Heart right ventricle (tissue), 16 donors: ENCODE measurements at places on chromosomes 1 and 21. TPM values are rescaled to one million over a fixed set of nuclear protein-coding genes. Genes with fewer than 3 reads are reported as not detected.

DNA sequence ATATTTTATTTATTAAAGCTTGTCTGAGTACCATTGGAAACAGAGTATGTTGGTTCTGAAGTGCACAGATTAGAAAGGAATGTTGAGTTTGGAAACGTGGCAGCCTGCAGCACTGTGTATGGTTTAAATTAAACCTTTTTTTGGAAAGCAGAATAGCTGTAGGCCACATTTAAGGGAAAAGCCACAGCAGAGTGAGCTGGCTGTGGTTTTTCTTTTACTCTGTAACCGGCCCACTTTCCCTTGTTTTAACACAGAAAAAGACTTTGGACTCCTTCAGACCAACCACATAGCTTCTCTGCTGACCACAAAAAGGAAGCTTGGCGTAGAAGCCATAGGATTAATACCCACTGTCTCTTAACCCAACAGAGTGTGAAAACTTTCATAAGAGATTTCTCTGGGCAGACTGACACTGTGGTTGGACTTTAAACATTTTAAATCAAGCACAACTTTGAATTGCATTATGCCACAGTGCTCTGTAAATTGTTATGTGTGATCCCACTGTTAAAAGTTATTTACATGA is 75.2 kb downstream of the NFIA start:
- no peak for DNase-seq
- H3K4me3 ChIP-seq, result no peak overlapping the region
- peaks cover 10% of the 10 kb centered on the region for H3K4me1 ChIP-seq
- peak overlapping the region; percentile 39 for H3K27ac ChIP-seq
- no peaks in the 10 kb centered on the region for H3K36me3 ChIP-seq

- H3K36me3 ChIP-seq, result no peaks in the 10 kb centered on the region
- H3K27ac ChIP-seq, result no peak overlapping the region
- H3K4me1 ChIP-seq, result no peaks in the 10 kb centered on the region
- no peak overlapping the region for H3K4me3 ChIP-seq
- DNase-seq, result no peak
These were observed 20.0 kb upstream of the KCNH1 start for GRCh38 chr1:211153932-211154331.

The ELK4 gene
- total RNA-seq, result 44.9 TPM

DNA sequence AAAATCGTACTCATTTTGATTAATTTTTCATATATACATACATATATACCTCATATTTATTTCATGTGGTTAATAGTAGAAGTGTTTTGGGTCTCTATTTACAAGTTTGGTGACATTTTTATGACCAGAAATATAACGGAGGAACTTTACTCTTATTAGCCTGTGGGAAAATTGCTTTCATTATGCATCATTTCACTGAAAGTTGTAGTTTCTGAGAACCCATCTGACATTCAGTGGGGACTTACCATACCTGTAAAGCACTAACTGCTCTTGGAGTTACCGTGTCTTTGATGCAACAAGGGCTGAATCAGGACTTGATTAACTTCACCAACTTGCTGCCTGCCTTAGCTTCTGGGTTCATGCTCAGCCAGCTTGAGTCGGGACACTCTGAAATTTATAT is 49.9 kb upstream of the ITPKB start:
- no peak for DNase-seq
- no peaks in the 10 kb centered on the region for H3K36me3 ChIP-seq
- no peaks in the 10 kb centered on the region for H3K4me1 ChIP-seq
- no peak overlapping the region for H3K27ac ChIP-seq
- no peaks in the 10 kb centered on the region for H3K27me3 ChIP-seq

- no peak overlapping the region for H3K27ac ChIP-seq
- DNase-seq, result no peak
- H3K36me3 ChIP-seq, result no peaks in the 10 kb centered on the region
- no peak overlapping the region for H3K4me3 ChIP-seq
These were observed 211.9 kb upstream of the IRF2BP2 start for GRCh38 chr1:234821840-234822239.

GRCh38 chr21:23398726-23399125 is 2208.6 kb downstream of the MRPL39 start:
- H3K27me3 ChIP-seq, result no peaks in the 10 kb centered on the region
- H3K4me1 ChIP-seq, result no peaks in the 10 kb centered on the region
- no peaks in the 10 kb centered on the region for H3K36me3 ChIP-seq
- H3K27ac ChIP-seq, result no peak overlapping the region
- DNase-seq, result no peak

The TNFSF4 gene
- total RNA-seq, result 1.2 TPM

- H3K27ac ChIP-seq, result no peak overlapping the region
- no peak for DNase-seq
- H3K27me3 ChIP-seq, result no peaks in the 10 kb centered on the region
These were observed 4.1 kb downstream of the FLVCR1 start for GRCh38 chr1:212862111-212862690.

DNA sequence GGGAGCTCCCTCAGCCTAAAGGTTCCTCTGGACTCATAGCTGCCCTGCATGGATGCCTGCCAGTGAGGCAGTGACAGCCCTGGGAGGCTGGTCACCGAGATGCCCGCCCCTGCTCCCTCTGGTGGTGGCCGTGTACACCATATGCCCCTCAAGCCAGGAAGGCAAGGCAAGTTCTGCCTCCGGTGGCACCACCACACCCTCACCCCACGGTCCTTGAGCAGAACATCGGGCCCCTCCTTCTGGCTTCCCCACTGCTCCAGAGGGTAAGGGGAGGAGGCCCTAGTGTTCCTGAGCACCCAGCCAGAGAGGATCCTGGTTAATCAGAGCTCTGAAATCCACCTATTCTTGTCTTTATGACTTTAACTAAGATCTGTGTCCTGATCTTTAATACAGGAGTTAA is 1.5 kb upstream of the S100A14 start:
- H3K4me3 ChIP-seq, result no peak overlapping the region
- H3K4me1 ChIP-seq, result peaks cover 21% of the 10 kb centered on the region
- no peaks in the 10 kb centered on the region for H3K36me3 ChIP-seq
- DNase-seq, result peak; percentile 84
- no peaks in the 10 kb centered on the region for H3K27me3 ChIP-seq

DNA sequence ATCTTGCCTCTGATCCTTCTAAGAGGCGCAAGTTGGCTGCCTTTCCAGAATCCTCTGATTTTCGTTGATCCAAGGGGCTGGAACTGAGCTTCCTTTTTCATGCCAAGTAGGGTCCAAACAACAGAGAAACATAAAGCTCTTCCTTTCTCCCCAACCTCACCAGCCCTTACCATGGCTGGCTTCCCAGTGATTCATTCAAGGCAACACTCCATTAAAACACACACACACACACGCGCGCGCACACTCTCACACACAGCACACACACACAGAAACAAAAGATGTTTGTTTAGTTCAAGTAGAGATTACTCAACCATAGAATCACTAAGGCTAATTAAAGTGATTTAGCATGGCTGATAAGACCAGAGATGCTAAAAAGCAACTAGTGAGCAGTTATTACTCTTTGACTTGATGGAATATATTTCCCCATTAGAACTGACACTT is 13.0 kb upstream of the GUCA2A start:
- no peaks in the 10 kb centered on the region for H3K27me3 ChIP-seq
- no peak overlapping the region for H3K4me3 ChIP-seq
- H3K4me1 ChIP-seq, result peaks cover 50% of the 10 kb centered on the region
- no peak overlapping the region for H3K27ac ChIP-seq
- H3K36me3 ChIP-seq, result peaks cover 53% of the 10 kb centered on the region

DNA sequence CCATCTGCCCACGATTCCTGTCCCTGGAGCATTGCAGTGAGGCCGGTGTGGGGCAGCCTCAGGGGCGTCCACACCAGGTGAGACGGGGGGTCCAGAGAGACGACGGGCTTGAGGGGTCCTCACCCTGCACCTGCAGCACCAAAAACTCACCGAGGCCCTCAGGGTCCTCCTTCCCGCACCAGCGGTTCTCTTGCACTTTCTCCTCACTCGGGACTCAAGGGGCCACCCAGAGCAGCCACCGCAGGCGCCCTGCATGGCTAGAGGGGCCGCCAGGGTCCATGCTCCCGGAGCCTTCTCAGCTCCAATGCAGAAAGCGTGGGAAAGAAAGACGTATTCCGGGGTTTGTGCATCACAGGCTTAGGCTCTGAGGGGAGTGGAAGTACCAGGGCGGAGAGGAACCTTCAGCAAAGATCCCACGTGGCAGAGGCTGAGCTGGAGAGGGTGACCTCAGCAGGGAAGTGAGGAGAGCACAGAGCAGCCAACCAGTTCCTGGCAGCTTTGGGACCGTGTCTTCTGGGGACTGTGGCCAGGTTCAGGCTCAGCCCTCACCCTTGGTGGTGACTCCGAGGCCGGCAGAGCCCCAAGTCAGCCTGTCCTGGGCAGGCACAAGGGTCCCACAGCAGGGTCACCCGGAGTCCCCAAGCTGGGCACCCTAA is 19.5 kb upstream of the COL6A2 start:
- no peak overlapping the region for H3K27ac ChIP-seq
- H3K27me3 ChIP-seq, result no peaks in the 10 kb centered on the region
- no peak for DNase-seq
- H3K36me3 ChIP-seq, result no peaks in the 10 kb centered on the region

DNA sequence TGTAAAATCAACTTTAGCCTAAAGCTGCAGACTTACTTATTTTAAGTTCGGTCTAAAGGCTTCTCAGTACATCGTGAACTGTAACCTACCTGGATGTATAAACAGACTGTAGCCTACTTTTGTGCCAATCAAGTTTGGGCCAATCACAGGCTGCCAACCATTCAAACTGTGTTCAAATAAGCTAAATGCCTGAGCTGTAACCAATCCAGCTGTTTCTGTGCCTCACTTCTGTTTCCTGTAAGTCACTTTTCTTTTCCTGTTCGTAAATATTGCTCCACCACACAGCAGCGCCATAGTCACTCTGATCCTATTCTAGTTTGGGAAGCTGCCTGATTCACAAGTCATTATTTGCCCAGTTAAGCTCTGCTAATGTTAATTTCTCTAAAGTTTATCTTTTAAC is 37.5 kb upstream of the SLAMF9 start:
- DNase-seq, result no peak
- no peaks in the 10 kb centered on the region for H3K4me1 ChIP-seq
- no peaks in the 10 kb centered on the region for H3K36me3 ChIP-seq
- no peak overlapping the region for H3K27ac ChIP-seq
- peaks cover 3% of the 10 kb centered on the region for H3K27me3 ChIP-seq

DNA sequence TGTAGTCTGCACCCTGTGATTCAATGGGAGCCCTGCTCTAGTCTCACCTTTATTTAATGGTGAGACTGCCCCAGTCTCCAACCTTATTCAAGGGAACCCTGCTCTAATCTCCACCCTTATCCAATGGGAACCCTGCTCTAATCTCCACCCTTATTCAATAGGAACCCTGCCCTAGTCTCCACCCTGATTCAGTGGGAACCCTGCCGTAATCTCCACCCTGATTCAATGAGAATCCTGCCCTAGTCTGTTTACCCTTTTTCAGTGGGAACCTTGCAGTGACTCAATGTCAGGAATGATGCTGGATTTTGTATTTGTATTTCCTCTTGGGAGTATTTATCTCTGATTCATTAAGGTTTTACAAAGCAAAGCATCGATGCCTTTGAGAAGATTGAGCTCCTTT is 39.5 kb downstream of the TRPM2 start:
- no peaks in the 10 kb centered on the region for H3K36me3 ChIP-seq
- DNase-seq, result no peak
- no peaks in the 10 kb centered on the region for H3K27me3 ChIP-seq
- H3K4me3 ChIP-seq, result no peak overlapping the region
- H3K4me1 ChIP-seq, result no peaks in the 10 kb centered on the region
- H3K27ac ChIP-seq, result no peak overlapping the region

The MATN1 gene
- total RNA-seq, result not detected
